Stimulated activated CD8-positive, alpha-beta memory T cell treated with anti-CD3 and anti-CD28 coated beads, Interleukin-4, amount 100 ng/mL, for 48 hours (primary cell): ENCODE measurements at places on chromosomes 3 and 15.

DNA sequence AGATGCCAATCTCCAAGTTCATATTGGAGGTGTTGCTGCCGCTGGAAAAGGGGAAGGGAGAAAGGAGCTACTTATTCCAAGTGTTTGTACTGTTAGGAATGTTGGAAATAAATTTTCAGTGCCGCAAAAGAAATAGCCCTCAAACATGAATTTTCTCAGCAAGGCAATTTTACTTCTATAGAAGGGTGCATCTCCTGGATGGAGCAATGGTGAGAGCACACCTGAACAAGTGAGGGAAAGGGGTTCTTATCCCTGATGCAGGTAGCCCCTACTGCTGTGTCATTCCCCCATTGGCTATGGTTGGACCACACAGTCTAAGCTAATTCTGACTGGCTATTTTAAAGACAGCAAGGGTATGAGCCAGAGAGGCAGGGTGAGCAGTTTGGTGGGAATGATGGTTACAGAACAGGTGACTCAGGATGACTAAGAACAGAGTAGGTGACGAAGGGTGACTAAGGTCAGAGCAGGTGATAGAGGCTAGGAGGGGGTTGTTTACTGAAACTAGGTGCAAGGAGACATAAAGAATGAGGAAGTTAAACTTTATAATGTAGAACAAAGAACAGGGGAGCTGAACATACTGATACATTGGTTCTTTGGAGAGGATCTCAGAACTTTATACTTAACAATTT, 503.5 kb downstream of the EDEM1 start:
- no peak for DNase-seq

DNA sequence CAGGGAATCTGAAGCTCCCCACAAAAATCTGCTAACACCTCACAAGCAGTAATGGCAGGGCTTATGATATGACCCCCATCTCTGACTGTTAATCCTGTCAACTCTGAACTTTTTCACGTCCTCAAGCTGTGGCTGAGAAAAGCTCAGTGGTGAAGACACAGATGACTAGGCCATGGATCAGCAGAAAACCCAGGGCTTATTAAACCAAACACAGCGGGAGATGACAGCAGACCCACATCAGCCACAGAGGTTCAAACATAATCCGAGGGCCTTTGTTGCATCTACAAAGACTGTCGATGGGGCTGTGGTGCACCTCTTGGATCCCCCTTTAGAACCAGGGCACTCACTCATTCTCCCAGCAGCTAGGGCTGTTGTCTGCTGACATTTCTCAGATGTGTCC, 50.4 kb downstream of the GLB1 start:
- DNase-seq = peak; percentile 59

- DNase-seq = no peak
Observed at GRCh38 chr3:105065895-105066839, 300.5 kb upstream of the ALCAM start.

GRCh38 chr15:51252671-51253070, 85.7 kb downstream of the CYP19A1 start:
- no peak for DNase-seq

DNA sequence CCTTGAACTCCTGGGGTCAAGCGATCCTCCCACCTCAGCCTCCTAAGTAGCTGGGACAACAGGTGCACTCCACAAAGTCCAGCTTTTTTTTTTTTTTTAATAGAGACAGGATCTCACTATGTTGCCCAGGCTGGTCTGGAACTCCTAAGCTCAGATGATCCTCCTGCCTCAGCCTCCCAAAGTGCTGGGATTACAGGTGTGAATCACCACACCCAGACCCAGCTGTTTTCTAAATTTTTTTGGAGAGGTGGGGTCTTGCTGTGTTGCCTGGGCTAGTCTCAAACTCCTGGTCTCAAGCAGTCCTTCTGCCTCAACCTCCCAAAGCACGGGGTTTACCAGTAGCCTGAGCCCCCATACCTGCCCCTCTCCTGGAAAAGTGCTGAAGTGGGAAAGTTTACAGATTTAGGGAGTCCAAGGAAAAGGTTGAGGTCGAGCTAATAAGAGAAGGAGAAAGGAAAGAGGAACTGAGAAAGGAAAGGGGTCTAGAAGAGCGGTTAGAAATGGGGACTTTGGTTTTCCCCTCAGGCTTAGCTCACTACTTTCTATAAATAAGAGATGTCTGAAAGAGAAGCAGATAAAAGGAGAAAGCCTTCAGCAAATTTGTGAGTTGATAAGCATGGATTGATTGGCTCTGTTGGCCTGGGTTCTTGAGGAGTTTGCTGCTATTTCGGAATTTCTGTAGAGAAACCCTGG, 23.6 kb downstream of the UBE2E1 start:
- no peak for DNase-seq

- no peak for DNase-seq
Observed at GRCh38 chr3:36501616-36502015, 121.3 kb downstream of the STAC start.

DNA sequence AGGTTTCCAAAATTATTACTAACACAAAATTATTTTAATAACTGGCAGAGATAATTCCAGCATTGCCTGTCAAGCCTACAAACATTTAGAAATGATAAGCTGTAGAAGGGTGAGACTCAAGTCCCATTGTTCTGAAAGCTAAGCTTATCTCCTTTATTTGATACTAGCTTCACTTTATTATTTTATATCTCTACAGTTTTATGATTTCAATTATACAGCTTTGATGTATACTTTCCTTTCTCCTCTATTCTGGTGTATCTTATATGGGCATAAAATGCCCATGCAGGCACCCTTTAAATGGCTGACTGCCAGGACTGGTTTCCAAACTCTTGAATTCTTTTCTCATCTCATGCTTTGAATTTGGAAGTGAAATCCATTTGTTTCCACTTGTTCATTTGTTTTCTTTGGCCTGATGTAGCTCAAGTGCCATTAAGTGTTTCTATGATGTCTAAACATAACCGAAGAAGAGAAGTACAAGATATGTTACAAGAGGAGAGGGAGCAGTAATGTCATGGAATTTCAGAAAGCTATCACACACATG, 372.1 kb upstream of the ARHGEF26 start:
- DNase-seq = no peak

DNA sequence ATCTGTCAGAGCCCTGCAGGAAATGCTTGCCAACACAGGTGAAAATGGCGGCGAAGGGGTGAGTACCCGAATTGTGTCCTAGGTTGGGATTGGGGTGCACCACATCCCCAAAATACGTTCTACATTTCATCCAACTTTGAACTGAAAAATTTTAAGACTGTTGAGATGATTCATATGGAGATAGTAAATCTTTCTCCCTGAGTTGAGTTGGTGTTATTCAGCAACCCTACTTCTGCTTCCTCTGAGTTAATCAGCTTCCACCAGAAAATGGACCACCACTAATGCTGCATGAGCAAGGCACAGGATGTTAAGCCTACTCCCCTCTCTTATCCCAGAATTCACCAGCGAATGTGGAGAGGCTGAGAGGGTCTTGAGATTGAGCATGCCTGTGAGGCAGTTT, 192.9 kb downstream of the RYR3 start:
- DNase-seq = no peak

GRCh38 chr15:75811626-75812025, 31.6 kb upstream of the UBE2Q2 start:
- no peak for DNase-seq

- no peak for DNase-seq
Observed at GRCh38 chr3:54888162-54888561, 39.7 kb downstream of the LRTM1 start.

DNA sequence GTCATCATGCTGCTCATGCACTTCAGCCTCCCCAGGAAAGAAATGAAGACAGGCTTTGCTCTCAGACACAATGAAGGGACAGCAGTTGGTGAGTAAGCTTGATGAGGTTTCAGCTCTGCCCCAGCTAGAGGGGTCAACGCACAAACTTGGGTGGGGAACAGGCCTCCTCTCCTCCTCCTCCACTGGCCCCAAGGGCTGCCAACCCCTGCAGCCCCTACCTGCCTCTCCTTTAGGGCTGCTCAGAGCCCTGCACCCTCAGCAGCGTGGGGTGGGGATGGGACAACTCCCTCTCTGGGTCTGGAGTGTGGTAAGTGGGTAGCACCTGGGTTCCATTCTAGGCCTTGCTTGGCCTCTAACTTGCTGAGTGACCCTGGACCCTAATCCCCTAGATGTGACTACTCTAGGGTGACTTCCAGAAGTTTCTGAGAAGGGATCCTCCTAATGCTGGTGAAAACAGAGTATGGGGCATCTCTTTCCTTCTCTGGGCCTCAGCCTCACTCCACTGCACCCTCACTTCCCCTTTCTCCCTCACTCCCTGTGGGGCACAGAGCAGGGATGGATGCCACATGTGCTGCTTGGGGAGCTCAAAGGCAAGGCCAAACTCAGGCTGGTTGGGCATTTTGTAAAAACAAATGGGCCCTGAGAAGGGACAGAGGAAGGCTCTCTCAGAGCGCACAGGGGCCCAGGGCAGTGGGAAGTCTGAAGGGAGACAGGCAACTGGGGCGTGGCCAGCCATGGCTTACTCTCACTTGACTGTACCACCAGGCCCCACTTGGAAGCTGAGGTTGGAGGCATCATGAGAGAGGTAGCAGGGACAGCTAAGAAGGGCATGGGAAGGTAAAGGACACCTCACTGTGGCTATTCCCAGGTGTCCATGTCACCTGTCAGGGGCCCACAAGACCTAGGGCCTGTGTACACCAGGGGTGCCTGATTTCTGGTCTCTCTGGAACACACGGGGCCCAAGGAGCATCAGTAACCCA, 64.0 kb downstream of the SYNM start:
- no peak for DNase-seq
